ENCODE measurements at places on chromosomes 1 and 21.
A peak's percentile ranks its signal among the peaks of the same experiment; 100 is the strongest.

GRCh38 chr1:2475571-2475970 is 518 bp upstream of the PLCH2 start:
- no peak for DNase-seq

- no peak for DNase-seq
These were observed 14.4 kb downstream of the LMNA start for GRCh38 chr1:156128654-156129597.

DNA sequence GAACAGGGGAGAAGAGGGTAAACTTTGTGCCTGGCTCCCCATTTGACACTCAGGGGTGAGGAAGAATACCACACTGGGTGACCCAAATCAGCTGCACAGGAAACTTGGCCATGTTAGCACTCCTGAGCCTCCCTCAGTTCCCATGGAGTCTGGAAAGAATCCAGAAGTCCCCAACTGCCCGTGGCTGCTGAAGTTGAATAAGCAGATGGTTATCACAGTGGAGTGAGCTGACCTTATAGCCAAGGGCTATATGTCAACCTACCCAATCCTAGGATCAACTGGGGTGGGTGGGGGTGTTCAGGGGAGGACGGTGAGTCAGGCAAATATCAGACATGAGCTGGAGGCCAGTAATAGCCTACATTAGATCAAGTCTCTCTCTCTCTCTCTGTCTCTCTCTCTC is 20.4 kb downstream of the KCNH1 start:
- DNase-seq, result no peak

- DNase-seq, result no peak
These were observed 10.0 kb upstream of the C4BPB start for GRCh38 chr1:207078578-207079132.

DNA sequence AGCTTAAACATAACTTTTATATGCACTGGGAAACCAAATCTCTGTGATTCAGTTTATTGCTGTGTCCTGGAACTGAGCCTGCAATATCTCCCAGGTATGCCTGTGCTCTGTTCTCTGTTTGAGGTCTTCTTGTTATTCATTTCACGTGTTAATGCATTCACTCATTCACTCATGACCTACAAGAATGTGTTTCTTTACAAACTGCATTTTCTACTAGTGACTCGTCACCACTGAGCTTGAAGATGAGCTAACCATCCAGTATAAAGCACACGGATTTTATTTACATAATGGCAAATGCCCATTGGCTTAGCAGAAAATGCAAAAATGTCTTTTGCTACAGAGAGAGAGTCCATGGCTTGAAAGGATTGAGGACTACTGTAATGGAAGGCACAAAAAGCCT is 75.0 kb upstream of the DUSP10 start:
- no peak for DNase-seq

DNA sequence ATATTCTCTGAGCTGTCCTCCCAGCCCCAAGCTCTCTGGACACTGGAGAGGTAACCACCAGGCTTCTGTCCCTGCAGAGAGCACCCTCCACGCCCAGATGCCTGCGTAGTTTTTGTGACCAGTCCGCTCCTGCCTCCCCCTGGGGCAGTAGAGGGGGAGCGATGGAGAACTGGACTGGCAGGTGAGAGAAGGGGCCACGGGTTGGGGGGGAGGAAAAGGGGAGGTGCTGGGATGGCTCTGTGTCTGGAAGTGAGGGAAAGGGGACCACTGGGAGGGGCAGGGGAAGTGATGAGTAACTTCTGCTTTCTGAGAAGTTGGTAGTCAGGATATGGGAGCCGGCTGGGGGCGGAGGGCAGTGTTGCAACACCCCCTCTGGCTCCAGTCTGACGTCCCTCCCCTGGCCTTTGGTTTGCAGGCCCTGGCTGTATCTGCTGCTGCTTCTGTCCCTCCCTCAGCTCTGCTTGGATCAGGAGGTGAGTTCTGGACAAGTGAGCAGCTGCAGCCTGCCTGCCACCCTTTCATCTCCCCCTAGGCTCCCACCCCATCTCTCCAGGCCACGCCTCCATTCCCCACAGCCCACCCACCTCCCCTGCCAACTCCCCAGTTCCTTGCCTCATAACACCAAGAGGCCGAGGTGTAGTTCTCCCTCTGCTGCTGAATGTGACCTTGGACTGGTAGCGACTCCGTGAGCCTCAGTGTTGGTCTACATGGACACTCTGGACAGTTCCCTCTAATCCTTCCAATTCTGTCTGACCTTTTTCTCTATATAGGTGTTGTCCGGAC is 3.1 kb downstream of the ADAMTSL4 start:
- DNase-seq, result peak; percentile 60

DNA sequence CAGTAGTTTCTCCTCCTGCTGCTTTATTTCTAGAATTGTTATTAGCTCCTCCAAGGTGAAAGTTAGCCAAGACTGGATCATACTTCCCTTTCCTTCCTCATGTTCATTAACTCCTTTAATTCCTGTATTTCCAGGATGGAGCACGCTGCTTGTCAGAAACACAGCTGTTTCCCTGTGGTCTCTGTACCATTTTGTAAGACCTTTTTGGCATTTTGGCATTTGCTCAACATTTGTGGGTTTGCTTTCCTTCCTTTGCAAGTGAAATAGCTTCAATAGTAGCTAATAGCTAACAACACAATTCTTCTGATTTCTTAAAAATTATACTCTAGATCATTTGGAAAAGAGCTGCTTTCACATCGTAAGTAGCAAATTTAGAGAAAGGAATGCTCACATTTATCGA is 44.3 kb upstream of the HPDL start:
- no peak for DNase-seq

DNA sequence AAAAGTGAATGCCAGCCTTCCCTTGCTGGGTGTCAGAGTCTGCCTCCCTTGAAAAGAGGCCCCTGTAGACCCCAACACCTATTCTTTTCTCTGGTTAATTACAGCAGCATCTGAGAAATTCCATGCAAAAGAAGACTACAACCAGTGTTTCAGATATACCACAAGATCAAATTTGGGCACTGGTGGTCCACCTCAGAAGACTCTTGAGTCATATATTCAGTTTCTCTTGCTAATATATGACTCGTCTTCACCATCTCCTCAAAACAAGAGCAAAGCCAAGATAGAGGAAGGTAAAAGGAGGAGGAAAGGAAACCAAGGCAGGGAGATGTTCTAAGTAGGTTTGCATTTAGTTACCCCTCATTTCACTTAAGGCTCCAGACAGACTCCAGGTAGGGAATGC is 259.9 kb downstream of the ZNF648 start:
- DNase-seq, result no peak

DNA sequence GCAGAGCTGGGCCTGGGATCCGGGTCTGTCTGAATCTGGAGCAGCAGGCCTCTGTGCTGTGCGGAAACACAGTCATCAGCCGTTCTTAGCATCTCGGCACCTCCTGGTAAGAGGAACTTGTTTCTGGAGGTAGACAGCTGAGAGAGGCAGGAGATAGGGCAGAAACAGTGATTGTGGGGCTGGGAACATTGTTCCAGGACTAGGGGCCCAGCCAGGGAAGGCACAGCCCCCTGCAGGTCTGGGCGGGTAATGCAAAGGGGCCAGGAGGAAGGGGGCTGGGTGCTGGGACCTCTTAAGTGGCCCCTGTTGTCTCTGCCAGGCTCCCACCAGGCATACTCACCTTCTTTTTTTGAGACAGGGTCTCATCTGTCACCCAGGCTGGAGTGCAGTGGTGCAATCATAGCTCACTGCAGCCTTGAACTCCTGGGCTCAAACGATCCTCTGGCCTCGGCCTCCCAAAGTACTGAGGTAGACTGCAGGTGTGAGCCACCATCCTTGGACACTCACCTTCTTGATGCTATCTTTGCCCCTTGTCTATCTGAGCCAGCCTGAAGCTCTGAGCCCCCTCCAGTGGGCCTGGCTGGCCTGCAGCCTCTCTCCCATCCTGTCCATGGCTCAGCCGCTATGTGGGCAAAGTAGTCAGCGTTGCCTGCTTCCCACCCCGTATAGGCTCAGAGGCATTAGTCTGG is 134.3 kb upstream of the ZBTB40 start:
- DNase-seq, result no peak

DNA sequence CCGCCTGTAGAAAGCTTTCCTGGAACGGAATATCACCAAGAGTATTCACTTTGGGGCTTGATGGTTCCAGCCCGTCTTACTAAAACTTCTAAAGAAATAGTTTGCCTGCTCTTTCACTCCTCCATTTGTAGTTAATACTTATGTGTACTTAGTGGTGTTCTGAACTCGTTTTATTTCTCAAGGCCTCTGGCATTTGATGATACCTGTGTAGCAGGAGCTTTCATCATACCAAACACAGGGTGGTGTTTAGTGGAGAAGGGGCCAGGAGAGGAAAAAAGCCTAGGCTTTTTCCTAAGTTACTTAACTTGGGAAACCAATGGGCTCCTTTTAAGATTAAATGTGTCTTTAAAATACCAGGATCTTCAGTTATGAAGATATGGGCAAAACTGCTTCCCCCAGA is 74.3 kb downstream of the RPS6KA1 start:
- no peak for DNase-seq

DNA sequence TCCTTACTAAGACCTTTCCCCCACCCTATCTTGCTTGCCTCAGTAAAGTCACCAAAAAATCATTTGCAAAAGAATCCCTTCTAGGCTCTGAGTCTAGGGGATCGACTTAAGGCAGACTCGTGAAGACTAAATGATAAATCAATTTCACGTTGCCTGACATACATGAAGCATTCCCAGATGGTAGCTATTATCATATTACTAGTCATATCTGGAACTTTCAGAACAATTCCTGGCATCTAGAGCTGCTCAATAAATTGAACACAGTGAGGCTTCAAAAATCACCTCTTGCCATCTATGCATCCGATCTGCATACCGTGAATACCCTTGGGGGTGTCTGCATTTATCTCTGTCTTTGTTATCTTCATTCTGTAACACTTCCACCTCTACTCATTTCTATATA is 49.6 kb upstream of the DAB1 start:
- no peak for DNase-seq

GRCh38 chr1:157971769-157972168 is 21.7 kb upstream of the KIRREL1 start:
- DNase-seq, result no peak

GRCh38 chr1:67668660-67669059 is 16.3 kb upstream of the GADD45A start:
- no peak for DNase-seq

- DNase-seq, result no peak
These were observed 127.6 kb upstream of the F3 start for GRCh38 chr1:94669198-94669597.

GRCh38 chr1:87757676-87758075 is 429.0 kb downstream of the LMO4 start:
- DNase-seq, result no peak

DNA sequence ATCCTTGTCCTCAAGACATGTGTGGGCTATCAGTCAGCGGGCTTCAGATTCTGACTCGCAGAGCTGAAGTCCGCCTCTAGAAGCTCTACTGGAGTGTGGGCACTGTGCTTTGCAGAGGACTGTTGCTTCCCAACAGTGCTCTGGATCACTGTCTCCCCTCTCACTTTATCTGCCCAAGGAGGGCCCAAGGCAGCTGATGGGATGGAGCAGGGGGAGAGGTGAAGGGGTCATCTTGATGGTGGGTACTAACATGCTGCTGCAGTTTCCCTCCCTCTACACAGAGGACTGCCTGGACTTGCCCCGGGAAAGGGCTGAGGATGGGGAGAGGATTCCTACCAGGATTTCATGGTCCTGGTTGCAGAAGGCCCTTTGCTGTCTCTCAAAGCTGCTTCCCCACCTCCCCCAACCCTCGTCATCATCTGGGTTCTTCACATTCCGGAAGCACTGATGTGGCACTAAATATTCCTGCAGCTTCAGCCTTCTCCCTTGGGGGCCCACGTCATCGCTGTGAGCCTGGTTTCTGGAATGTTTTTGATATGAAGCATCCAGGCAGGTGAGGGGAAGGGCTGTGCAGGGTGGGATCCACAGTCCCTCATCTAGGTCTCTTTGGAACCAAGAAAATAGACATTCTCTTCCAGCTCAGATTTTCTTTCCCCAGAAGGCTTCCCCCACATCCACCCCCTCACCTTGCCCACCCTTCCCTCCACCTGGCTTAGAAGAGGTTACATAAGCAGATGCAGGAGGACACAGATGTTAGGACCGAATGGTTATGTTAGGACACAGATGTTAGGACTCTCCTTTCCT is 23.2 kb downstream of the NUAK2 start:
- DNase-seq, result peak; percentile 71

GRCh38 chr21:46597896-46598343 is 7.0 kb downstream of the S100B start:
- DNase-seq, result no peak

GRCh38 chr1:116374353-116375147 is 1.5 kb downstream of the ATP1A1 start:
- no peak for DNase-seq

GRCh38 chr1:197921235-197922069 is 4.3 kb downstream of the LHX9 start:
- no peak for DNase-seq

GRCh38 chr1:201785291-201785690 is 43.7 kb upstream of the IPO9 start:
- no peak for DNase-seq

DNA sequence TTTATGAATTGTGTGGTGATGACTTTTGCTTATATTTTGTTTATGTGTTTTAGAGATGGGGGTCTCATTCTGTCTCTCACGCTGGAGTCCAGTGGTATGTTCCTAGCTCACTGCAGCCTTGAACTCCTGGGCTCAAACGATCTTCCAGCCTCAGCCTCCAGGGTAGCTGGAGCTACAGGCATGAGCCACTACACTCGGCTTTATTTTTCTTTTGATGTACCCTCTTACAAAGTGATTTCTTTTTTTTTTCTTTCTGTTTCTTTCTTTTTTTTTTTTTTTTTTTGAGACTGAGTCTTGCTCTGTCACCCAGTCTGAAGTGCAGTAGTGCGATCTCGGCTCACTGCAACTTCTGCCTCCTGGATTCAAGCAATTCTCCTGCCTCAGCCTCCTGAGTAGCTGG is 46.8 kb downstream of the CD247 start:
- no peak for DNase-seq

GRCh38 chr1:226786550-226786949 is 47.5 kb upstream of the ITPKB start:
- DNase-seq, result no peak

DNA sequence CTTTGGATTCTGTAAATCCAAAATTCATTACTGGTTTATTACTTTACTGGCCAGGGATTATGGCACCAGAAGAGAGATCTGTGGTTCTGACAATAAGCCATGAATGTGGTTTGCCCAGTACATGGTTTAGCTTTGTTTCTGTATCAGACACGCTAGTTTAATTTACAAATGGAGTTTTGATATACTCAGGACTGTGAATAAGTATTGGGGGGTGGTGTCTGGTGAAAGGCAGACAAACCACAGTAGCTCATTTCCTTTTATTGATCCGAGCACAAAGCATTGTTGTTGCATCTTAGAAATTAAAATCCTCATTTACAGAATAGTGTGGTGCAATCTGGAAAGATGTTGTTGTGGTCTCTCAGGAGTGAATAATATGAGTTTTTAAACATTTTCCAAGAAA is 96.0 kb downstream of the ST6GALNAC3 start:
- DNase-seq, result no peak

All from body of pancreas (tissue), 4 donors.